ENCODE measurements at places on chromosomes 16 and 17.

- no peak for ATAC-seq
These were observed 39.3 kb downstream of the SMG6 start for GRCh38 chr17:2264067-2264860.

DNA sequence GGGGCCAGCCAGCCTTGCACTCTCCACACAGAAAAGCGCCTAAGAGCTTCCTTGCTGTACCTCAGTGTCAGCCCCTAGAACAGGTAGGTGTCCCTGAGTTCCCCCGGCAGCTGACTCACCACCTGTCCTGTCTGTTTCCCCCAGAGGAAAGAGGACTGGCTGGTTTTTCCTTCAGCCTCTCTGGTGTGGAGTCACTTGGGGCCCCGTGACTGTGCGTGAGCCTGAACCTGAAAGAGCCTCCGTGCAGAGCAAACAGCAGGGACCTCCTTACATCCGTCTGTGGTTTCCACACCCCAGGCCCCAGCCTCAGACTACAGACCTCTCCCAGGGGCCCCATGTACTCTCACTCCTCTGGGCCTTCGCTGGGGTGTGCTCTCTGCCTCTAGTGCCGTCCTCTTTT lies 87.8 kb downstream of the GNAO1 start:
- ATAC-seq: no peak

DNA sequence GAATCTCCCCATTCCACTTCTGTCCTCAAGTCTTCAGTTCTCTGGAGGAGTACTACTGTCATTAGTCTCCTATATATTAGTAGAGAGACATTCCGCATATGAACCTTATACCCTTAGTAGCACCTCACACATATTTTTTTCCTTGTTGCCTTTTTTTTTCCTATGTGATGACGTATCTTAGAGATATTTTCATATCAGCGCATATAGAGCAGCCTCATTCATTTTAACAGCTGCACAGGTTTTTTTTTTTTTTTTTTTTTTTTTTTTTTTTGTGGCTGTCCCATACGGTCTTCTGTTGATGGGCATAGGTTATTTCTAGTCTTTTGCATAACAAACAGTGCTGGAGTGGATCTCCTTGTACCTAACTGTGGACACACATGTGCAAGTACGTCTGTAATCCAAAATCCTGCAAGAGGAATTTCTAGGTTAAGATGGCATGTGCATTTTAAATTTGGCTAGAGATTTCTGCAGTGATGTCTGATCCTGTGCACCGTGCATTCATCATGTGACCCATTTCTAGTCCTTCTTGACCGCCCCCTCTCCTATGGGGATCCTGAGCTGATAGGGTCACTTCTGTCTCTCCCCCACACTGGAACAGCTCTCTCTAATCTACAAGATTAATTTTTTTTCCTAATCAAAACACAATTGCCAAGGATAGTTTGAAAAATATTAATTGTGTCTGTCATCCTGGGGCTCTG lies 64.8 kb downstream of the PRKCB start:
- ATAC-seq: no peak

DNA sequence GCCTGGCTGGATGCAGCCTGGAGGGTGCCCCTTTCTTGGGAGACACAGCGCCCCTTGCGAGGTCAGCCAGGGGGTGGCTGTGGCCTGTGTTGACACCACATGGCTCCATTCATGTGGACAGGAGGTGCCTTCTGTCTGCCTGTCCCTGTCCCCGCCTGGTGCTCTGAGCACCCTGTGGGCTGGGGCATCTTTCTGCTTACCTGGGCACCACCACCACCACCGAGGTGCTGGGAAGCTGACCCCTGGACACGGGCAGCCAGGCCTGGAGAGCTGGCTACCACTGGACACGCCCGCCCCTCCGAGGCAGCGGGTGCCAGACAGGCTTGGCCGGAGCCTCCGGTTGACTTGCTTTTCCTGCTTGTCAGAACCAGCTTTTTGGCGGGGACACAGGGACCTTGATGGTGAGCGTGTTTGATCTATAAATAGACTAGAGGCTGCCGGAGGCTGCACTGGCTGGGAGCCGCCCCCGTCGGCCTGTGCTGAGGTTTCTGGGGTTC lies 121.3 kb upstream of the GSE1 start:
- peak; percentile 87 for ATAC-seq

DNA sequence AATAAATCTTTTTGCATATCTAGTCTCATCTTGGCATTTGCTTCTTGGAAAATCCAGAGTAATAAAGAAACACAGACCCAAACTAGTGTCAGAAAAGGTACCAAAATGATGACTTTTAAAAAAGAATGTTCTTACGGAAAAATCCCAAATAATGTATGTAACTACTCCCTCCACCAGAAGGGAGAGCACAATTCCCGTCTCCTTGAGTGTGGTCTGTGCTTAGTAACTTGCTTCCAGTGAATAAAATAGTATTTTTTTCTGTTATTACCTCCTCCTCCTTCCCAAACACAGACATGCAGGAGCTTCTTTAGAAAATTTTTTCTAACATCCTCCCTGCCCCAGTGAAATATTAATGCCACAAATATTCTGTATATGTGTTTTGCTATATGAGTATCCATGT lies 358.1 kb downstream of the ZFHX3 start:
- ATAC-seq: no peak

DNA sequence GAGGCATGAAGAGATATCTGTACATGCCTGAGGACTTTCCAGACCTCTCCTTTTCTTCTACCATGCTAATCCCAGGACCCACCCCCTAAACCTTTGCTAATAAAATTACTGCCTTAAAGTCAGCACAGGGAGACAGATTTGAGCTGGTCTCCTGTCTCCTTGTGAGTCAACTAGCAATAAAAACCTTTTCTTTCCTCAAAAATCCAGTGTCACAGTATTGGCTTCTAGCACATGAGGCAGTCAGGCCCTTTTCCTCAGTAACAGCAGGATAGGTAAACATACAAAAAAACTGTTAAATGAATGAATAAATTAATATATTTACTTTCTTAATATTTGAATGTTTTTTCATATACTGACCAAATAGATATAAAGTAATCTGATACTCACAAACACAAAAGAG lies 41.3 kb downstream of the ABCA10 start:
- ATAC-seq: no peak

- peak; percentile 8 for ATAC-seq
These were observed 6.0 kb upstream of the GLIS2 start for GRCh38 chr16:4309833-4310266.

GRCh38 chr17:8552577-8553320 lies 77.8 kb downstream of the MYH10 start:
- no peak for ATAC-seq

- no peak for ATAC-seq
These were observed 543 bp upstream of the GPS2 start for GRCh38 chr17:7315570-7316235.

DNA sequence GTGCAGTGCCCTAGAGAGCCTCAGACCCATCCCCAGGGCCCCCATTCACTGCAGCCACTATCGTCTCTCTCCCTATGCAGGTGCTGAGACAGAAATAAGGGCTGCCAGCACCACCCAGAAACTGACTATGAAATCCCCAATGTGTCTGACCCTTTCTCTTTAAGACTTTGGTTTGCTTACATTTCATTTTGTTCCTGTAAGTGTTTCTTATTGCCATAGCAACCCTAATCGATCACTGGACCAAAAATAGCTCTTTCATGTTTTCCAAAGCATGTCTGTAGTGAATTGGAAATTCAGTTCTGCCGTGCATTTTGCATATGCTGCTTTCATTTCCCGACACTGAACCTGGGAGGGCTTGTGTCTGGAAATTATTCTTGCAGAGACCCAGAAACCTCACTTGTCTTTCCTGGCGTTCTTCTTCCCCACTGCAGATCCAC lies 148.7 kb upstream of the NOL11 start:
- ATAC-seq: no peak

DNA sequence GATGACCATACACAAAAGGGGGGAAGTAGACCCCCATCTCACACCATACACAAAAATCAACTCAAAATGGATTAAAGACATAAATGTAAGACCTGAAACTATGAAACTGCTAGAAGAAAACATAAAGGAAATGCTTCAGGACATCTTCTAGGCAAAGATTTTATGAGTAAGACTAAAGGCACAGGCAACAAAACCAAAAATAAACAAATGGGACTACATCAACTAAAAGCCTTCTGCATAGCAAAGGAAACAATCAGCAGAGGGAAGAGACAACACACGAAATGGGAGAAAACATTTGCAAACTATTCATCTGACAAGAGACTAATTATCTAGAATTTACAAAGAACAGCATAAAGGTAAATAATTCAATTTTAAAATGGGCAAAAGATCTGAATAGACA lies 152.1 kb downstream of the AXIN2 start:
- no peak for ATAC-seq

- no peak for ATAC-seq
These were observed 10.1 kb downstream of the GSG1L start for GRCh38 chr16:28053461-28053860.

DNA sequence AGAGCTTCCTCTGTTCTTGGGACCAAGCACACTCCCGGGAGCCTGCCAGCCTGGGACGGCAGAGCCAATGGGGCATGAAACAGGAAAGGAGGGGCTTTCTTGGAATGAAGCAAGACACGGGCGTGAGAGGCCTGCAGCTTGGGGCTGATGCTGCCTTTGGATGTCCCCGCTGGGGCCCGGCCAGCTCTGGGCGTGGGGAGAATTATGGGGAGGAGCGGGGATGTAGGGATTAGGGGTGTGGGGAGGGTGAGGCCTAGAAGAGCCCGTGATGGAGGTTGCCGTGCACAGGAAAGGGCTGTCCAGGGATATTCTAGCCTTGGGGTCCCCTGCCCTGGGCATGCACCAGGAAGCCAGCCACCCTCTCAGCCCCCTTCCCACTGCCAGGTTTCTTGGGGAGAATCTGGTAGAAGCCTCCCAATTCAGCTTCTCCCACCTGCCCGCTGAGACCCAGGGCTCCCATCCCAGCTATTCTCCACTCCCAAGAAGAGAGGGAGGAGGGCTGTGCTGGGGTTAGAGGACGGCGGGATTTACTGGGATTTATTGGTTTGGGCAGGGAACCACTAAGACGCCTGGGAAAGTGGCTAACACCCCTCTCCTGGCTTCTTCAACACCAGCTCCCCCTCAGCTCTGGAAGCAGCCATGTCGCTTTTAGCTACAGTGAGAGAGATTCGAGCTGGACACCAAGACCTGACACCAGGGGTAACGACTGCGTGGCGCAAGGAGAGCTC lies 20.0 kb upstream of the NXPH3 start:
- ATAC-seq: no peak

GRCh38 chr17:32241640-32242039 lies 24.0 kb upstream of the RHBDL3 start:
- no peak for ATAC-seq

GRCh38 chr17:8800656-8801055 lies 1.5 kb upstream of the MFSD6L start:
- no peak for ATAC-seq

DNA sequence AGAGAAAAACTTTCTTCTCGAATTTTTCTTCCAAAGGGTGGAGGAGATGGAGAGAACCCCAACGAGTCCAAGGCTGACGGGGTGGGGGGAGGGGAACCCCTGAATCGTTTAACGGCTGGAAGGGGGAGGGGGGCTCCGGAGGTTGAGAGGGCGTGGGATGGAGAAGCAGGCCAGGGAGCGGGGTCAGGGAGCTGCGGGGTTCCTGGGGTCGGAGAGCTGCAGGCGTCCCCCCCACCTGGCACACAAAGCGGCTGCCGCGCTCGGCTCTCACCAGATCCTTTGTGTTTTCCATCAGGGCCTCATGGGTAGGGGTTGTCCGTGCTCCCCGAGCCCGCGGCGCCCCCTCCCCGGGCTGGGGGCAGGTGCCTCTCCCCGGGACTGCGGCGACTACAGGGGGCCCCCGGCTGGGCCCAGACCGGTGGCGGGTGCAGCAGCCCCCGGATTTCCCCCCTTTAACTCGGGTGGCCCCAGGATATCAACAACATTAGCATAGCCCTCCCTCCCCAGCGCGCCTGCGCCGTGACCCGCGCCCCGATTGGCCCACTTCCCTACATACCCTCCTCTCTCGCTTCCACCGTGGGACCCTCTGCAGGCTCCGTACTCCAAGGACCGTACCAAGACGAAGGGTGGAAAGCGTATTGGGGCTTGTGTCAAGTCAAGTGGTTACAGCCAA lies at the start of gene MBTD1:
Gene MBTD1, minus strand, starts transcription at position 486 of the 673 bp plus-strand sequence. CDS start 34,888 bp downstream, outside the sequence.
- peak; percentile 95 for ATAC-seq

DNA sequence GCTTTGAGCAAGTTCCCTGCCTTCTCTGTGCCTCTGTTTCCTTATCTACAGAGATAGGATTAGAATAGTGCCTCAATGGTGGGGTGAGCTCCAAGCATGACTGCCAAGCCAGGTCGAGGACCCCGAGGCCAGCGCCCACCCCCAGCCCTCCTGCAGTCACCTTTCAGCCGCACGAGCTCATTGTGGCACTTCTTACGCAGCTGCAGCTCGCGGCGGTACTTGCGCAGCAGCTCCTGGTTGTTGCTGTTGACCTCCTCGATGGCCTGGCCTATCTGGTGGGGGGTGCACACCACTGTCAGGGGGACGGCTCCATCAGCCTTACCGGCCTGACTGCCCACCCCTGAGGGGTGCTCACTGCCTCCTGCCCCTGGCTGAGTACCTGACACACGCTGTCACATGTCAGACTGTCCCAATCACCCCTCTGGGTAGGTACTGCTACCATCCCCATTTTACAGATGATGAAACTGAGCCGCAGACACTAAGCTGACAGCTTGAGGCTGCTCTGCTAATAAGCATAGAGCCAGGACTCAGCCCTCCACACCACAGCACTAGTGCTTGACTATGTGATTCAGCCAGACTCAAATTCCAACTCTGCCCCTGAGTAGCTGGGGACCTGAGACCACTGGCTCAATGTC lies 31.3 kb downstream of the KATNB1 start:
- ATAC-seq: no peak

GRCh38 chr17:15398291-15398690 lies 56.9 kb upstream of the TEKT3 start:
- no peak for ATAC-seq

GRCh38 chr17:58757162-58757613 lies 1.5 kb downstream of the PPM1E start:
- ATAC-seq: no peak

DNA sequence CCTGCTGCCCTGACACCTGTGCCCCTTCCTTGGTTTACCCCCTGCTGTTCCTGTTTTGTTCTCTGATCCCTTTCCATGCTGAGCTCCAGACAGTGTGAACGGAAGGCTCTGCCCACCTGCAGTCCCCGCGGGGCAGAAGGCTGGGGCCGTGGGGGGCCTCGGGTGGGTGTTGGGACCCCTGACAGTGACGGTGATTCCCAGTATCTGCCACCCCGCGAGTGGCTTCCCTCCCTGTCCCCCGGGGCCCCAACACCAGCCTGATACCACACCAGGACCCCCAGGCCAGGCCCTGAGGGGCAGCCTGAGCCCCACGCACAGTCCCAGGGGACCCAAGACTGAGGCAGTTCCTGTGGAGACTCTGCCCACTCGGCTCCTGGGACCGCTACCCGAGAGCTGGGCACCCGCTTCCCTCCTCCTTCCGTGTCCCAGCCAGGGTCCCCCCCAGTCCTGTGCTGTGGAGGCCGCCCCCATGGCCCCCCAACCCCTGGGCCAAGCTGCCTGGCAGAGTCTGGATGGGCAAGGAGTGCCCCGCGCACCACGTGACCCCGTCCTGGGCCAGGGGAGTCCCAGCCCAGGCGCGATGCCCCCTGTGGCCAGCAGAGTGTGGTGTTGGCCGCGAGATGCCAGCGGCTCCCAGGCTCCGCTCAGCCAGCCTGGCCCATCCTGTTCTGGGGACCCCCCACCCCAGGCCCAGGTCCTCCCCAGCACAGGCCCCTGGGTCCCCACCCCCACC lies 10.0 kb upstream of the C1QTNF8 start:
- peak; percentile 78 for ATAC-seq

- ATAC-seq: no peak
These were observed 321.9 kb upstream of the PMFBP1 start for GRCh38 chr16:72493716-72494415.

- ATAC-seq: no peak
These were observed 5.7 kb upstream of the SNAI3 start for GRCh38 chr16:88691924-88692560.

GRCh38 chr16:27801289-27801945 lies 251.5 kb downstream of the KATNIP start:
- ATAC-seq: no peak

GRCh38 chr16:84404936-84405639 lies 36.8 kb downstream of the ATP2C2 start:
- ATAC-seq: no peak

Measured in gastroesophageal sphincter (tissue), 4 donors.